ENCODE measurements at places on chromosomes 6 and 20.

DNA sequence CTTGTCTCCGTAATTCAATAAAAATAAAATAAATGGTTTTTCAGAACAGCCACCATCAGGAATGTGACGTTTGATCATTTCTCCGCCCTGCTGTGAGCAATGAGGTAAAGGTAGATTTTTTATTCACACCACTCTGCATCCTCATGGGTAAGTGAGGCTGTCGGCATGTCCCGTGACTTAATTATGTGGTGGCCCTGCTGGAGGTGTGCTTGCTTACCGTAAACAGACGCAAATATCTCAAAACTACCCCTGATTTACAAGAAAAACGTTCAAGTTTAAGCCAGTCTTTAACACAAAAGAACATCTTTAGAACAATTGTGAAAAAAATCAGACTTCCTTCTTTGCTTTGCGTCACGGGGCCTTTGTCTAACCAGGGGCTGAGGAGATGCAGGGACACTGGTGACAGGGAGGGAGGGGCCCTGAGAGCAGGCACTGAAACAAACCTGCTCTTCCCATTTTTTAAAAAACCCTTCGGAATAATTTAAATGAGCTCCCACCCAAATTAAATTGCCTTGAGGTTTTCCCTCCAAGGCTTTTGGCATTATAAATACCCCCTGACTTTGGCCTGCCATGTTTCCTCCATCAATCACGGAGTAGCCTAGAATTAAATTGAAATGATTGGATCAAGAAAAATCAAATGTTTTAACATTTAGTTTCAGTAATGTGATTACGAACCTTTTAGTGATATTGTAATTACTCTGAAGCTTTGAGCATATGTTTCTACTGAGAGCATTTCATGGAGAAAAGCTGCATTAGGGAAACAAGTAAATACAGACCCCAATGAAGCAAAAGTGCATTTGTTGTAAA, 13.4 kb downstream of the PRKN start:
- no peaks in the 10 kb centered on the region for H3K4me1 ChIP-seq
- H3K36me3 ChIP-seq = no peaks in the 10 kb centered on the region
- no peak overlapping the region for H3K4me3 ChIP-seq
- no peak overlapping the region for H3K27ac ChIP-seq
- DNase-seq = no peak
- no peaks in the 10 kb centered on the region for H3K27me3 ChIP-seq

GRCh38 chr20:57310821-57311514, 18.6 kb upstream of the SPO11 start:
- peaks cover 61% of the 10 kb centered on the region for H3K27me3 ChIP-seq
- H3K27ac ChIP-seq = no peak overlapping the region
- H3K4me1 ChIP-seq = no peaks in the 10 kb centered on the region
- H3K4me3 ChIP-seq = no peak overlapping the region

GRCh38 chr6:86502497-86502896, 434.8 kb upstream of the HTR1E start:
- no peak overlapping the region for H3K4me3 ChIP-seq
- H3K36me3 ChIP-seq = no peaks in the 10 kb centered on the region
- no peak for DNase-seq
- H3K27me3 ChIP-seq = no peaks in the 10 kb centered on the region

DNA sequence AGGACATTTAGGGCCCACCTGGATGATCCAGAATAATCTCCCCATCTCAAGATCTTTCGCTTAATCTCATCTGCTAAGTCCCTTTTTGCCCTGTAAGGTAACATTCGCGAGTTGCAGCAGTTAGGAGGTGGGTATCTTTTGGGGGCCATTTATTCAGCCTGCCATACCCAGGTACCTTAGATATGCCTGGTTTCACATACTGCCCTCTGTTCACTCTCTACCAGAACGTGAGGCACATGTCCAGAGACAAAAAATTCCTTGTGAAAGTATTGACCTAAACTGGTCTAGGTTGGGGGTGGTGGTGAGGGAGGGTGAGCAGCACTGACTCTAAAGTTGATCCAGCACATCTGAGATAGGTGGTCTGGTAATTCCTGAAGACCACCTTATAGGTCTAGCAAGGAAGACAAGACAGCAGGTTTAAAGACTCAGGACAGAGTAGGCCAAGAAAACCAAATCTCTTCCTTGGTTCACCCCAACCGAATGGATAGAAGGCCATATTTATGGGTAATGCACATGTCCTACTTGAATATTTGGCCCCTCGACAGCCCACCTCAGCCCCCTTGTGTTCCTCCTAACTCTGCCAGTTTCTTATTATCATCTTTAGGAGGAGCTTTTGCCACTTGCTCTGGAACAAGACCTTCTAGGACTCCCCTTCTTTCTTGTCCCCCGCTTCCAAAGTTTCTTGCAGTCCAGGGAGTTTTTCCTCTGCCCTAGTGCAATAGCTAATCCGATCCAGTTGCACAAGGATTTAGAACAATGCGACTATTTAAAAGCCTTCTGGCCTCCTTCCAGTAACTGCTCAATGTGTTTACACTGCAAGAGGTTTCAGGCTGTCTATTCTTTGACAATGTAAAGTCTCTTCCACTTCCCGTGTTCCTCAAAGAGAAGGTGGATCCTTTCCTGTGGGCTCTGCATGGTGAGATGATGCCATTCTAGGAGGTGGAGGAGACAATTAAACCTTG, 213.0 kb upstream of the LAMP5 start:
- no peaks in the 10 kb centered on the region for H3K4me1 ChIP-seq
- DNase-seq = no peak
- no peaks in the 10 kb centered on the region for H3K27me3 ChIP-seq
- H3K27ac ChIP-seq = no peak overlapping the region
- H3K36me3 ChIP-seq = no peaks in the 10 kb centered on the region

- H3K36me3 ChIP-seq = no peaks in the 10 kb centered on the region
- H3K4me1 ChIP-seq = no peaks in the 10 kb centered on the region
- H3K27me3 ChIP-seq = no peaks in the 10 kb centered on the region
- no peak for DNase-seq
- H3K27ac ChIP-seq = no peak overlapping the region
Measured at GRCh38 chr6:160395187-160395586, 47.0 kb downstream of the SLC22A3 start.

GRCh38 chr20:43969501-43970182, 55.0 kb downstream of the TOX2 start:
- H3K36me3 ChIP-seq = no peaks in the 10 kb centered on the region
- H3K4me1 ChIP-seq = peaks cover 6% of the 10 kb centered on the region
- H3K27me3 ChIP-seq = peaks cover 7% of the 10 kb centered on the region
- DNase-seq = no peak
- H3K4me3 ChIP-seq = no peak overlapping the region

DNA sequence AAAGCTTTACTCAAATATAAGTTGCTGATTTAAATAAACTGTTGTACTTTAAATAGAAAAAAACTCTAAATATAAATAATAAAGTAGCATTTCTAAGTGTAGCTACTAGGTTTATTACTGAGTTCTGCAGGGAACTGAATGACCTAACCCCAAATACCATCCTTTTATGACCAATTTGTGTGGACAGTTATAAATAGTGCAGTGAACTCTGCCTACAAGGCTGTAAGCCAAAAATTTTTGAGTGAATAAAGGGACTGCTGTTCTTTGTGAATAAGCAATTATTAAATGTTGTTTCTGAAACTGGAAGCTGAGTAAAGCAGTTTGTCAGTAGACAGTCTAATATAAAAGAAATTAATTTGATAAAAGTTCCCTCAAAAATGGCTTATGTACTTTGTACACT, 90.8 kb upstream of the ELOVL5 start:
- H3K36me3 ChIP-seq = no peaks in the 10 kb centered on the region
- no peak overlapping the region for H3K4me3 ChIP-seq
- no peak for DNase-seq
- peaks cover 10% of the 10 kb centered on the region for H3K4me1 ChIP-seq
- H3K27me3 ChIP-seq = no peaks in the 10 kb centered on the region

DNA sequence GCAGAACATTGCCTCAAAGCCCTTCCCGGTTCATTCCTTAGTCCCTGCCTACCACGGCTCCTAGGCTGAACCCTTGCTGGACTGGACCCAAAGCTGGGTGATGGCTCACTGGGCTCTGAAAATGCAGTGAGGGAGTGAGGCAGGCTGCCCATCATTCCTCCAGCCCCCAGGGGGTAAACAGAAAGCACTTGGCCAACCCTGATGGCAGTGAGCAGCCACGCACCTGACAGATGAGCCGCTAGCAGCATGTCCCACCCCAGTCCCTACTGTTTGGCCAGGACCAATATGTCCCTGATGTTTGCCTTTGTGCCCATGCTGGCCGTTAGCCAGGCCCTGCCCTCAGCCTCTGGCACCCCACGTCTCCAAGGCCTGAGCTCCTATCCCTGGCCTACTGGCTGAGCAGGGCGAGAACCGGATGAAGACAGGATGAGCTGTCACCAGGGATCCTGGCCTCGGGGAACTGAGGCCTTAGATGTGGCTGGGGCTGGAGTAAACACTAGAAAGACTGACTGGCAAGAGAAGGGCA, 19.4 kb upstream of the BAK1 start:
- H3K27ac ChIP-seq = no peak overlapping the region
- no peak for DNase-seq
- H3K4me1 ChIP-seq = no peaks in the 10 kb centered on the region
- H3K27me3 ChIP-seq = no peaks in the 10 kb centered on the region
- no peak overlapping the region for H3K4me3 ChIP-seq

DNA sequence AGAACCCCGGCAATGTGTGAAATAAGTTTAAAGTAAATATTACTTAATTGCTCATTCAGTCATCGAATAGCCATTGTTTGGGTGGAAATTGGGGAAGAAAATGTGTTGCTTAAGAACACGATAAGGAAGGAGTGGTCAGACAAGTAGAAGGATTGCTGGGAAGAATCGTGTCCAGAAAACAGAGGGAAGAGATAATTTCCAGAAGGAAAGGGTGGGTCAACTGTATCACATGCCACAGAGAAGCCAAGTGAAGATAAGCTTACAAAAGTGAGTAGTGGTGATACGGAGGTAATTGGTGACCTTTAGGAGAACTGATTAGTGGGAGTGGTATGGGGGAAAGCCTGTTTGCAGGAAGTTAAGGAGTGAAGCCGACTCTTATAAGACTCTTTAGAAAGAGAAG, 306.2 kb downstream of the SOX4 start:
- H3K4me1 ChIP-seq = no peaks in the 10 kb centered on the region
- no peak overlapping the region for H3K4me3 ChIP-seq
- H3K27me3 ChIP-seq = no peaks in the 10 kb centered on the region
- no peak for DNase-seq
- H3K36me3 ChIP-seq = no peaks in the 10 kb centered on the region

GRCh38 chr6:45555981-45556771, 178.4 kb upstream of the SUPT3H start:
- no peak overlapping the region for H3K4me3 ChIP-seq
- no peaks in the 10 kb centered on the region for H3K27me3 ChIP-seq
- H3K36me3 ChIP-seq = no peaks in the 10 kb centered on the region
- no peak overlapping the region for H3K27ac ChIP-seq

DNA sequence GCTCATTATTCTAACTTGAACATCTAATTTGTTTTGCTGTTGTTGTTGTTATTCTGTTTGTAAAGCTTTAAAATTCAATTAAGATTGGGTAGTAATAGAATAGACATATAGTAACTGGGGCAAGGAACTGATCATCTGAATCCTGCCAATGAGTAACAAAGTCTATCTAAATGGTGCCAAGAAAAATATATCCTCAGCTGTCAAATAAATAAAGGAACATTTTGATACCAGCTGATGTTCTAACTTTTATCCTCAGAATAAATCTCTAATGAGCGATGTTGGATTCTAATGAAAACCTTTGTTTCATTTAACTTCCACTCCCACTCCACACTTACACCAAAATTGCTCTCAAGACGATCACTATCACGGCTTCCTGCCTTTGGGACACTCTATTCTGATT, 210.9 kb downstream of the TINAG start:
- H3K27me3 ChIP-seq = no peaks in the 10 kb centered on the region
- H3K4me3 ChIP-seq = no peak overlapping the region
- H3K4me1 ChIP-seq = no peaks in the 10 kb centered on the region
- DNase-seq = no peak
- no peaks in the 10 kb centered on the region for H3K36me3 ChIP-seq
- no peak overlapping the region for H3K27ac ChIP-seq

GRCh38 chr20:36483919-36484808, 57.2 kb upstream of the MYL9 start:
- no peaks in the 10 kb centered on the region for H3K27me3 ChIP-seq
- no peak for DNase-seq
- H3K4me1 ChIP-seq = no peaks in the 10 kb centered on the region
- no peak overlapping the region for H3K4me3 ChIP-seq
- H3K36me3 ChIP-seq = no peaks in the 10 kb centered on the region

- no peak for DNase-seq
- no peaks in the 10 kb centered on the region for H3K4me1 ChIP-seq
- no peak overlapping the region for H3K4me3 ChIP-seq
- H3K27me3 ChIP-seq = no peaks in the 10 kb centered on the region
- H3K36me3 ChIP-seq = peaks cover 19% of the 10 kb centered on the region
- no peak overlapping the region for H3K27ac ChIP-seq
Measured at GRCh38 chr20:8749101-8749500, 319.8 kb upstream of the PLCB4 start.

DNA sequence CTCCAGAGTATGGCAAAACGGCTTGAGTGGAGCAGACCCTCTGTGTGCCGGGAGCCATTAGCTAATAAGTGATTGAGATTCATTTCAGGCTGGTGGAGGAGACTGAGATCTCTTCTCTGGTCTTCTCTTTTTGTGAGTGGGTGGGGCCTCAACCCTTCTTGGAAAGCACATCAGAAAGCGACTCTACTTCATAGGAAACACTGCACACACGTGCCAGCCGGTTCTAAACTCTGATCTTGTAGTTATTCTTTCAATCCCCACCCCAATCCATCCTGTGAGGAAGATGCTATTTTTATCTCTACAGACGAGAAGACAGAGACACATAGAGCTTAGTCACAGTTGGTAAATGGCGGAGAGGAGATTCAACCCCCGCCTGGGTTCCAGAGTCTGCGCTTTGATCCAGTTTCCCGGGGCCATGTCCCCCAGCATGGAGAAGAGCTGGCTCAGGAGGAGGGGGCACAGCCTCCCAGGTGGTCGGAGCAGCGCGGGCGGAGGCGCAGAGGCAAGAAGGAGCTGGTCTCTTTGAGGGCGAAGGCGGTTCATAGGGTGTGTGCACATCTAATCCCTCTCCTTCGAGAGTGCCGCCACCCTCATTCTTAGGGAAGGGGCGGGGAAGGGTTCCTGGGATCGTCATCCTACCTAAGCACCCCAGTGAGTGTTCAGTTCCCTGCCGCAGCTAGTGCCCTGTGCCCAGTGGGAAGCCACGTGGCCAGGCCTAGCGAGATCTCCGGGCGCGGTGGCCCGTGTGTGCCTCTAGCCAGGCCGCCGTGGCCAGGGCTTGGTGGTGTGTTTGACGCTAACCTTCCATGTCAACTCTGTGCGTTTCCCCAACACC, 49.0 kb upstream of the TAGAP start:
- no peaks in the 10 kb centered on the region for H3K36me3 ChIP-seq
- no peak for DNase-seq
- no peaks in the 10 kb centered on the region for H3K27me3 ChIP-seq
- H3K27ac ChIP-seq = no peak overlapping the region

Measured in DND-41 (cell line).